ENCODE measurements at places on chromosomes 11 and 22. TPM values are rescaled to one million over a fixed set of nuclear protein-coding genes. Genes with fewer than 3 reads are reported as not detected.
A peak's percentile ranks its signal among the peaks of the same experiment; 100 is the strongest.

GRCh38 chr11:35040221-35040942, 98.6 kb upstream of the CD44 start:
- H3K27ac ChIP-seq, result peak overlapping the region; percentile 99
- H3K4me1 ChIP-seq, result peaks cover 75% of the 10 kb centered on the region
- peaks cover 20% of the 10 kb centered on the region for H3K36me3 ChIP-seq
- peak; percentile 74 for DNase-seq
- peaks cover 13% of the 10 kb centered on the region for H3K27me3 ChIP-seq
- peak overlapping the region; percentile 82 for H3K4me3 ChIP-seq

DNA sequence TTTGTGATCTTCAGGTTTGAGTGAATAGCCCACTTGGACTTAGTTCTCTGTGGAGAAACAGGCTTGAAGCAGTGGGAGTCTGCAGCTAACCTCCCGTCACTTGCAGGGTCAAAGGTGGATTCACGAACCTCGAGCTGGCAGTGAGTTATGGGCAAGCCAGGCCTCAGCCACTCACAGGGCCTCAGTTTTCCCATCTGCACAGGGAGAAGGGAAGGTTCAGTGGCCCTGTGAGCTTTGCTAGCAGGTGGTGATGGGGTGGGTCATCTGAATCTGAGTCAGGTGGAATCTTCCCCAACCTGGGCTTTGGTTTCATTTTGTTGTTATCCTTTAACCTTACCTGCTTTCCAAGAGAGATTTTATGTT, 86.6 kb upstream of the GRIK4 start:
- H3K27me3 ChIP-seq, result no peaks in the 10 kb centered on the region
- H3K36me3 ChIP-seq, result no peaks in the 10 kb centered on the region
- H3K27ac ChIP-seq, result no peak overlapping the region
- DNase-seq, result no peak

DNA sequence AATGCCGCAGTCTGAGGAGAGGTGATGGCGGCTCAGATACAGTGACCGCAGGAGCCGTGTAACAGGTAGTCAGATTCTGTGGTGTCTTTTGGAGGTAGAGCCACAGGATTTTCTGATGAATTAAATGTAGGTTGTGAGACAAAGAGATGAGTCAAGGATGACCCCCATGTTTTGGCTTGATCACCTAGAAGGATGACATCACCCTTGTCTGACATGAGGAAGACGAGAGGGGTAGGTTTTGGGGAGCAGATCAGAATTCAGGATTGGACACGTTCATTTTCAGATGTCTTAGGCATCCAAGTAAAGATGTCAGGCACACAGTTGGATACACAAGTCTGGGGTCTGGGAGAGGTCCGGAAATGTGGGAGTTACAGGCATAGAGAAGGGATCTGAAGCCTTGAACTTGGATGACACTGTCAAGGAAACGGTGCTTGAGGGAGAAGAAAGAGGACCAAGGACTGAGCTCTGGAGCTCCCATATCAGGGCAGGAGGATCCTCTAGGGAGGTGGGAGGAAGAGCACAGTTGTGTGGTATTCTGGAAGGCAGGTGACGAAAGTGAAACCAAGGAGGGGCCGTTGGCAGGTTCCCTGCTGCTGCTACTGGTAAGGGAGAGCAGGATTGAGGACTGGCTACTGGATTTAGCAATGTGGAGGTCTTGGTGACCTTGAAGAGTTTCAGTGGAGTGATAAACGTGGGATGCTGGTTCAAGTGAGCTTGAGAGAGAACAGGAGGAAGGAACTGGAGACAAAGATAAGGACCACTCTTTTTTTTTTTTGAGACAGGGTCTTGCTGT, 12.6 kb upstream of the GDPD5 start:
- no peak overlapping the region for H3K4me3 ChIP-seq
- no peaks in the 10 kb centered on the region for H3K27me3 ChIP-seq
- H3K36me3 ChIP-seq, result no peaks in the 10 kb centered on the region

DNA sequence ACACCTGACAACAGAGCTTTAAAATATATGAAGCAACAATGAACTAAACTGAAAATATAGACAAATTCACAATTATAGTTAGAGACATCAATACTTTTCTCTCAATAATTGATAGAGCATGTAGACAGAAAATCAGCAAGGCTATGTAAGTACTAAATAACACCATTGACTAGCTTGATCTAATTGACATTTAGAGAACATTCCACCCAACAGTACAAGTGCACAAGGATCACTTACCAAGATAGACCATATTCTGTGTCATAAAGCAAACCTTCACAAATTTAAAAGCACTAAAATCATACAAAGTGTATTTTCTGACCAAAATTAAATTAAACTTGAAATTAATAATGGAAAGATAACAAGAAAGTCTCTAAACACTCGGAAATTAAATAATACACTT, 562.5 kb downstream of the INSC start:
- H3K27me3 ChIP-seq, result no peaks in the 10 kb centered on the region
- no peaks in the 10 kb centered on the region for H3K36me3 ChIP-seq
- H3K27ac ChIP-seq, result no peak overlapping the region
- no peak overlapping the region for H3K4me3 ChIP-seq

DNA sequence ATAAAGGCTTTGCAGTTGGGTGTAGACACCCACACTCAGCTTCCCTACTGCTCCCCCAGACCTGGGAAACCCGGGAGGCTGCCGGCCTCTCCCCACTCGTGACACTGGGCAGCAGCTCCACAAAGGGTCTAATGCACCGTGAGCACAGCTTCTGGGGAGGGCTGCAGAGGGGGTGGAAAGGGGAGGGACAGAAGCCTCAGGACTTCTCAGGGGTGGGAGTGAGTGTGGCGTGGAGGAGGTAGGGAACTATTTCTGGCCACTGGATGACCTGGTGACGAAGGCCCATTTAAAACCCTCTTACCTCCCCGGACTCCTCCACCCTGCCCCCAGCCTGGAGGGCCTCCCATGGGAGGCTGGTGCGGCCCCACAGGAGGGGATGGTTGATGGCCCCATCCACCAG, 56.6 kb downstream of the MACROD1 start:
- no peak overlapping the region for H3K27ac ChIP-seq
- no peaks in the 10 kb centered on the region for H3K4me1 ChIP-seq
- no peaks in the 10 kb centered on the region for H3K36me3 ChIP-seq
- no peaks in the 10 kb centered on the region for H3K27me3 ChIP-seq

GRCh38 chr11:69848201-69848600, 29.0 kb upstream of the FGF3 start:
- H3K4me1 ChIP-seq, result no peaks in the 10 kb centered on the region
- DNase-seq, result no peak
- H3K36me3 ChIP-seq, result no peaks in the 10 kb centered on the region
- no peak overlapping the region for H3K27ac ChIP-seq
- H3K27me3 ChIP-seq, result peaks cover 19% of the 10 kb centered on the region

GRCh38 chr11:132022733-132023478, 652.5 kb downstream of the NTM start:
- no peaks in the 10 kb centered on the region for H3K36me3 ChIP-seq
- no peaks in the 10 kb centered on the region for H3K4me1 ChIP-seq
- DNase-seq, result no peak
- no peak overlapping the region for H3K4me3 ChIP-seq
- no peak overlapping the region for H3K27ac ChIP-seq

- no peak overlapping the region for H3K4me3 ChIP-seq
- no peaks in the 10 kb centered on the region for H3K36me3 ChIP-seq
- DNase-seq, result no peak
- H3K4me1 ChIP-seq, result no peaks in the 10 kb centered on the region
Observed at GRCh38 chr22:28424427-28425080, 255.1 kb downstream of the TTC28 start.

- no peaks in the 10 kb centered on the region for H3K36me3 ChIP-seq
- H3K4me1 ChIP-seq, result peaks cover 21% of the 10 kb centered on the region
Observed at GRCh38 chr11:47928426-47928825, 51.9 kb upstream of the PTPRJ start.

DNA sequence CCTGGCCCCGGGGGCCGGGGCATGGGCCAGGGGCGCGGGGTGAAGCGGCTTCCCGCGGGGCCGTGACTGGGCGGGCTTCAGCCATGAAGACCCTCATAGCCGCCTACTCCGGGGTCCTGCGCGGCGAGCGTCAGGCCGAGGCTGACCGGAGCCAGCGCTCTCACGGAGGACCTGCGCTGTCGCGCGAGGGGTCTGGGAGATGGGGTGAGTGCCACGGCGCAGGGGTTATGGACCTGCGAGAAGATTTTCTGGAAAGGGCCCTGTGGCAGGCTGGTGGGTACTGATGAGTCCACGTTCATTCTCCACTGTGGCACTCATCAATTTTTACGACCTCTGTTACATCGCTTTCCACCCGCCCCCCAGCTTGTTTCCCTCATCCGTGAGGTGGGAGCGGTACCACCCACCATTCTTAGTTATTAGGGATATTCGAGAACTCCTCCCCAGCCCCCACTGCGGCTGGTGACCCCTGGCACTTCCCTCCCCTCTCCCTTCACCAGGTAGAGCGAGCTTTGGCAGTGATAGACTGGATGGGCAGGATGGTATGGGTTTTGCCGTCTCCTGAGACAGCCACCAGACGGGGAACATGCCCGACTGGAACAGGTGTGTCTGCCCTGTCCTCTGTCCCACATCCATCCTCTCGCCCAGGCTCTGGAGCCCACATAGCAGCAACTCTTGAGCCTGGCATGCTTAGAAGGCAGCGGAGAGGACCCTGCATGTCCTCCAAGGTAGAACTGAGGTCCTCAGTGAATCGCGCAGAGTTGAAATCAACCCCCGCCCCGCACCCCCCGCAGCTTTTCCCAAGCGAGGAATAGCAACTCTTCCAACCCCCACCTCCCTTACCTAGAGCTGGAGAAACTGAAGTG, 562 bp downstream of the DGAT2 start:
- peaks cover 31% of the 10 kb centered on the region for H3K4me1 ChIP-seq
- no peaks in the 10 kb centered on the region for H3K36me3 ChIP-seq
- no peak overlapping the region for H3K27ac ChIP-seq
- peak overlapping the region; percentile 33 for H3K4me3 ChIP-seq
- peaks cover 24% of the 10 kb centered on the region for H3K27me3 ChIP-seq

GRCh38 chr22:27885977-27886842, 32.8 kb downstream of the PITPNB start:
- peak; percentile 40 for DNase-seq
- H3K36me3 ChIP-seq, result peaks cover 50% of the 10 kb centered on the region
- H3K27me3 ChIP-seq, result no peaks in the 10 kb centered on the region
- H3K27ac ChIP-seq, result no peak overlapping the region

GRCh38 chr22:23204125-23204488, 23.8 kb downstream of the BCR start:
- no peaks in the 10 kb centered on the region for H3K27me3 ChIP-seq
- no peak overlapping the region for H3K27ac ChIP-seq
- H3K4me3 ChIP-seq, result no peak overlapping the region

DNA sequence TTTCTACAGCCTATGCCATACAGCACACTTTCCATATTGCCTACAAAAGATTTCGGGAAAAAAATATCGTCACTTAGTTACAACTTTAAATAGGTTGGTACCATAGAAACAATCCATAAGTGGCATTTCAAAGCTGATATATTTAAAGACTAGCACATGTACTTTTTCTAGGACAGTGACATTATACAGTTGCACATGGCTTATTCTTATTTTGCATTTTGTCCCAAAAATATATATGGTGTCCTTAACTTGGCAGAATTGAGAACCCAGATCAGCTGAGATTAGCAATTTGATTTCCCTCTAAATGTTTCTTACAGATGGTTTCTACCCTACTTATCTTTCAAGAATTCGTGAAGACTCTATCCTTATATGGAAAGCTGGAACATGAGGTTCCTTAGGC, 3.7 kb upstream of the TFIP11 start:
- H3K36me3 ChIP-seq, result peaks cover 7% of the 10 kb centered on the region
- peaks cover 37% of the 10 kb centered on the region for H3K4me1 ChIP-seq
- H3K4me3 ChIP-seq, result no peak overlapping the region
- no peak for DNase-seq
- H3K27ac ChIP-seq, result no peak overlapping the region
- no peaks in the 10 kb centered on the region for H3K27me3 ChIP-seq

GRCh38 chr11:35141071-35141470, 2.1 kb downstream of the CD44 start:
- no peak for DNase-seq
- H3K36me3 ChIP-seq, result peaks cover 67% of the 10 kb centered on the region
- peak overlapping the region; percentile 97 for H3K4me3 ChIP-seq
- H3K27ac ChIP-seq, result peak overlapping the region; percentile 90

- H3K27ac ChIP-seq, result no peak overlapping the region
- no peak for DNase-seq
- H3K27me3 ChIP-seq, result no peaks in the 10 kb centered on the region
- no peaks in the 10 kb centered on the region for H3K36me3 ChIP-seq
- H3K4me3 ChIP-seq, result no peak overlapping the region
Observed at GRCh38 chr11:59380263-59381059, 21.8 kb downstream of the OR5AN1 start.

DNA sequence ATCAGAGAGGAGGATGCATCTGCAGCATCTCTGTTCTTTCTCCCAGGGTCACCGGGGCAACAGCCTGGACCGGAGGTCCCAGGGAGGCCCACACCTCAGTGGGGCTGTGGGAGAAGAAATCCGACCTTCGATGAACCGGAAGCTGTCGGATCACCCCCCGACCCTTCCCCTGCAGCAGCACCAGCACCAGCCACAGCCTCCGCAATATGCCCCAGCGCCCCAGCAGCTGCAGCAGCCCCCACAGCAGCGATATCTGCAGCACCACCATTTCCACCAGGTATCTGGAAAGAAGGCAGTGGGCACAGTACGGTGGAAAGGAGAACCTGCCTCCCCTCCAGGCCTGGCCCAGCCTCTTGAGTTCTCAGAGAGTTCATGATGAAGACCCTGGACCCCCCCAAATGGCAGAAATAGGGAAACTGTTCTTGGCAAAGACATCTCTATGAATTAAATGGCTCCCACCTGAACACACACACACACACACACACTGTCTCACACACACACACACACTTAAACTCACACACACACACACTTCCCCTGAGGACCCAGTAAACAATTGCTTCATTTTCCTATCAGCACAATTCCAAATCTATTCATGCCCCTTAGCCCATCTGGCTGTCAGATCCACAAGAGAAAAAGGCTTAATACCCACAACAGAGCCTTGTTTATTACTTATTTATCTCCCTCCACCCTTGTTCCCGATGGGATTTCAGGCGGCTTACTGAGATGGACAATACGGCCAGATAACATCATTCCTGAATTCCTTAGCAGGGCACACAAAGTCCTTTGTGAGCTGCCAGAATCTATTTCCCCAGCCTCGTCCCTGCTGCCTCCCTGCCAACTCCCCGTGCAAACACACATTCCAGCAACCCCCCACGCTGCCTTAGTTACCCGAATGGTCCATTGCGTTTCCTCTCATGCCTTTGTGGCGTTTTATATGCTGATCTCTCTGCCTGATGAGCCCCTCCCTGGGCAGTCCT, 8.1 kb downstream of the TMA7B start:
- no peak for DNase-seq
- H3K27ac ChIP-seq, result no peak overlapping the region
- no peak overlapping the region for H3K4me3 ChIP-seq
- no peaks in the 10 kb centered on the region for H3K27me3 ChIP-seq
- peaks cover 3% of the 10 kb centered on the region for H3K4me1 ChIP-seq
- peaks cover 94% of the 10 kb centered on the region for H3K36me3 ChIP-seq

DNA sequence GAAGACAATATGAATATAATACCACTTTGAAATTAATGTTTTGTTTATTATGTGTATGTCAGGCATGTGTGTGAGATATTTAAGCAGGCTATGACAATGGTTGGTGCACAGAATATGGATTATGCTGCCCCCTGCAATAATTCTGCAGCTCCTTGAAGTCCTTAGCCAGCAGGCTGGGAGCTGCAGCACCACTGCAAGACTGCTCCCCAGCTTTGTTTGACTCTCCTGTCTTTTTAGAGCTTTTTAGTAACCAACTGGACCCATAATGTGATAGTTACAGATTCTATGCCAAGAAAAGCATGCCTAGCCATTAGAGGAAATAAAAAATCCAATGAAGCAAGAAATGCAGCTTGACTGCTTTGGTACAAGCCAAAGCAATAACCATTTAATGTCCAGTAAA, 535.1 kb downstream of the TMEM135 start:
- H3K27ac ChIP-seq, result no peak overlapping the region
- H3K36me3 ChIP-seq, result no peaks in the 10 kb centered on the region

NTM gene
- total RNA-seq, result not detected

TMEM86A gene
- 1.8 TPM for total RNA-seq

RAG1 gene
- total RNA-seq, result 0.28 TPM

YPEL4 gene
- 1.5 TPM for total RNA-seq

NDUFS8 gene
- total RNA-seq, result 112 TPM

DCPS gene
- total RNA-seq, result 34.5 TPM

SLC37A2 gene
- 2.2 TPM for total RNA-seq

Data from activated CD4-positive, alpha-beta memory T cell treated with anti-CD3 and anti-CD28 coated beads, Interleukin-2, amount 10 ng/mL, durations not matched to agents 7 days and 5 days (primary cell).